CD4-positive, alpha-beta T cell treated with Interleukin-6 at 100 ng/mL for 8 hours (primary cell): ENCODE measurements at places on chromosomes 5 and 9.

DNA sequence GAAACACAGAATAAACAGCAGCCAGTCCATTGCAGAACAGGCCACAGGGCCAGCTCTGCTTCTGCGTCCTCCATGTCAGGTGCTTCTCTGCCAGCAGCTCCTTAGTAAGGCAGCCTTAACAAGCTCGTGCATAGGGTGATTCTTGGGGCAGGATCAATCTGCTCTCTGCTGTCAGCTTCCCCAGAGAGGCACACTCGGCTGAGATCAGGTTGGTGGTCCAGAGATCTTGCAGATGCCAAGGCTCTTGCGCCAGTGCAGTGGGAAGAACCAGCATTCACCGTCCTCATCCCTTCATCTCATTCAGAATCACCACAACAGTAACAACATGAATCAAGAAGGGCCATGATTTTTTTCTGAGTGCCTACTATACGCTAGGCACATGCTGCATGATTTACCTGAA, 49.0 kb upstream of the ALDH1B1 start:
- DNase-seq, result no peak

GRCh38 chr9:34522971-34523797, at the start of gene ENHO:
ENHO (minus strand) TSS chr9:34522990; CDS start chr9:34521695, 1,295 bp downstream.
- DNase-seq, result peak; percentile 87

DNA sequence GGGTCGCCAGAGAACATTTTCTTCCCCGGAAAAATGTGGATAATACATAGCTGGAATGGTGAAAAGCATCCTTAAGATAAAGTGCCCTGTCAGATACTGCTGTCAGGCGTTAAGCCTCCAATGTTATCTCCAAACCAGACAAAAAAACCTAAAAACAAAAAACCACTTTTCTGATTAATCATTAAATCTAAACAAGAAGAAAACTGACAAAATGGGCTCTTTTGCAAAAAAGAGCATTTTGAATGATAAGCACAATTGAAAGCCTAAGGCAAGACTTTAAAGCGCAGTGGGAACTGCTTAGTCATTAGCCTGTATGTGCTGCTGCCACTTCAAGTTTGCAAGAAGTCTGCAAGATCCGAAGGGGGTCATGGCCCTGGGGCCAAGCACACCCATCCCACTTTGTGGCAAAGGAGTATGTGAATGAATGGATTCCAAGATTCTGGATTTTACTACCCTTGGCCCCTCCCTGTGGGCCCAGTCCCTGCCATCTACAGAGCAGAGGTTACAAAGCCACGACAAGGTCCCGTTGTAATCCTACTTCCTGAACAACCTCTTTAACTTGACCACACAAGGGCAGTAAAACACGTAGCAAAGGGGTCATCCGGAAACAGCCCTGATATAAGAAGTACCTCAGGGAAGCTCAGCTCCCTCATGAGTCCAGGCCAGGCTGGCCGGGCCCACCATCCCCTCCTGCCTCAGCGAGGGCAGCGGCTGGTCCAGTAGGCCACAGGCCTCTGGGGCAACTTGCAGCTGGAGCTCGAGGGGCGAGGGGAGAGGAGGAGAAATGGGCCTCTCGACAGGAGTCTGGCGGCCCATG, 29.7 kb downstream of the SHB start:
- no peak for DNase-seq

- DNase-seq, result no peak
These were observed 7.6 kb downstream of the PCYOX1L start for GRCh38 chr5:149365418-149365817.
